ENCODE measurements at places on chromosomes 16 and 17.

- no peak for DNase-seq
These were observed 721 bp upstream of the WFIKKN2 start for GRCh38 chr17:50834429-50835300.

- no peak for DNase-seq
These were observed 174.3 kb downstream of the UTP18 start for GRCh38 chr17:51434434-51435170.

DNA sequence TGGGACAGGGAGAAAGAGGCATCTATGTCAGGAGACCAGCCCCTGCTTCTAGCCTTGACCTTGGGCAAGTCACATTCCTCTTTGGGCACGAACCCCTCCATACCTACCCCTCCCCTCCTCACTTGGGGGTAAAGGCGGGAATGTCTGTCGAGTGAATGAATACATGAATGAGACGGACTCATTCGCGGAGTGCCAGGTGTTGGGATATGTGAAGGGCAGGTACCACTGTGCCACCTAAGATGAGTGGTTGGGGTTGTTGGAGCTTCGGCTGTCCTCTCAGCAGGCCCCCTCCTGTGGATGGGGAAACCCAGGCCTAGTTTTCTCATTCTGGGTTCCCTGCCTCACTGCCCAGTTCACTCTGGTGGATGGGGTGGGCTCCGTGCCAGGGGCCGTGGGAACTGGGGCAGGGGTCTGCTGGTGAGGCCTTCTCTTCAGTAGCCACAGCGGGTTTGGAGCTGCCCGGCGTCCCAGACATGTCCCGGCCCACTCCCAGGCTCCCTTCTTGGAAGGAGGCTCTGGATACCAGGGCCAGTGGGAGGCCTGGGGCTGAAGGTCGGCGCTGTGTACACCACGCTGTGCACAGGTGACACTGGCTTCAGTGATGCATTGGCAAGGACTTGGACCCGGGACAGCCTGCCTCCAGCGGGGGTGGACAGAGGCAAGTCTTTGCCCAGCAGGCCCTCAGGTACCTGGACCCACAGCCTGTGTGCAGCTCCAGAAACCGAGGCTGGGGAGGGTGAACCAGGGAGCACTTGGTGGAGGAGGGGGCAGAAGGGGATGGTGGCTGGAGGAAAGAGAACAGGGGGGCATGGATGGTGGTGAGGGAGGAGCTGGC, 5.6 kb downstream of the GLIS2 start:
- DNase-seq = no peak

GRCh38 chr17:49255125-49255524, 24.5 kb upstream of the PHOSPHO1 start:
- DNase-seq = no peak

DNA sequence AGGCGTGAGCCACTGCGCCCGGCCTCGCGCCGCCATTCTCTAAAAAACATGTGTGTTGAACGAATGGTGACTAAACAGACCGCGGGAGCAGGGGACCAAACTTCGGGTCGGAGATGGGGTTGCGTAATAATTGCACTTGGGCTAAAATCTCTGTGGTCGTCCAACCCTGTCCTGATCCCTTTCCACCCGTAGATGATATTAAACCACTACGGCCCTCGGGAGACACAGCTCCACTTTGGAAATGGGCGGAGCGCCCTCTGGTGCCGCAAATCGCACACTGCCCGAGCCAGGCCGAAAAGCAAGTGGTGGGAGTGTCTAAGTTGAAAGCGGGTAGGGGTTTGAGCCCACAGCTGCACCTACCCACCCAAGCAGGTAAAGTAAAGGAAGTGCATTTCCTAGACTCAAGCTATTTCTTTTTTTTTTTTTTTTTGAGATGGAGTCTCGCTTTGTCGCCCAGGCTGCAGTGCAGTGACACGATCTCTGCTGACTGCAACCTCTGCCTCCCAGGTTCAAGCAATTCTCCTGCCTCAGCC, 17.0 kb downstream of the CAVIN1 start:
- peak; percentile 88 for DNase-seq

DNA sequence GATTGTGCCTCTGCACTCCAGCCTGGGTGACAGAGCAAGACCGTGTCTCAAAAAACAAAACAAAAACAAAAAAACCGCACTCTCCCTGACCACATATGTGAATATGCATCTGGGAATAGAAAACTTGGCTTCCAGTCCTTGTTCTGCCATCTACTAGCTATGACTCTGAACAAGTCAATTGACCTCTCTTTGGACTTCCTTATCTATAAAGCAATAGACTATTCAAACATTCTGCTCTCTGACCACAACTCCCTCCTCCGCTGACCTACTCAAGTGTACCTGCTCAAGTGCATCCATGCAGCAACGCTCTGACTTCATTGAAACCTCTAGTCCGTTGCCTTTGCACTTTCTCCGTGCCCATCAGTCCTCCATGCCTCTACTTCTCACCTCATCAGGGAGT, 52.6 kb upstream of the KDM6B start:
- DNase-seq = no peak

DNA sequence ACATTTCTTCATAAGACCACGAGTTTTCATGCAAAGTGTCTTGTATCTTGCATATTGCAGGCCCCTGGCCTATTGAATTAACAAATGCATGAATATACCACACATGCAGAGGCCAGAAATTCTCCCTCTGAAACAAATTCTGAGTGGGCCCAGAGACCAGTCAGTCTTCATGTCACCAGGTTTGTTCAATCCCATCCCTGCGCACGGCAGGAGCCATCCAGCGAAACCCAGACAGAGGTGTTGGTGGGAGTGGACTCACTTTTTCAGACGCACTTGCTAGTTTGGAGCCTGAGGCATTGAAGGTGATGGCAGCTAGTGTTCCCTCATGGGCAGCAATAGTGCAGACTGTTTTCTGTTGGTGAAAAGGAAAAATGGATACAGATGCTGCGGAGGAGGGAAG, 21.9 kb downstream of the WIPI1 start:
- DNase-seq = no peak

- no peak for DNase-seq
These were observed 577 bp downstream of the ZNF646 start for GRCh38 chr16:31074814-31075183.

DNA sequence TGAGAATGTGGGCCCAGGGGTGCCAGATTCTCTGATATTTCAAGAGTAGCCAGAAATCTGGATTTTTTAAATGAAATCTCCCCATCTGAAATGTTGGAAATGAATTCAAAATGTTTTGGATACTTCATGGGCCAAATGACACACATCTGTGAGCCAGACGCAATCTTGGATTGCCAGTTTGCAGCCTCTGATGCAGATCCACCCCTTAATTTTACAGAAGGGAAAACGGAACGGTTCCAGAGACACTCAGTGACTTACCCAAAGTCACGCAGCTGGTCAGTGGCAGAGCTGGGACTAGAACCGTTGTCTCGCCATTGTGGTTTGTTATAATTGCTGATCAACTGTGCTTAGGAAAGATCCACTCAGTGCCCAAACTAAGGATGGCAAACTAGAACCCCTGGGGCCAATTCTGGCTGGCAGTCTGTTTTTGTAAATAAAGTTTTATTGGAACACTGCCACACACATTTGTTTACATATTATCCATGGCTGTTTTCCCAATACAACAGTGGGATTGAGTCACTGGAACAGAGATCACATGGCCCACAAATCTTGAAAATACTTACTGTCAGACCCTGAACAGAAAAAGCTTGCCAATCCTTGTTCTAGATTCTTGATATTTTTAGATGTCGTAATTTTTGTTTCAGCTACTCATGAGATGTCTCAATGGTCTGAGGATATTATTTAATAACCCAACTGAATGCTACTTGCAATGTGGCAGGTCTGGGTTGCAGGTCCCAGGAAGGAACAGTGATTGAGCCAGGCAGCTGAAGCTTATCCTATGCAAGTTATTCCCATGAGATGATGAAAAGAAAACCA, 143.8 kb downstream of the AXIN2 start:
- DNase-seq = no peak

- DNase-seq = no peak
These were observed 151.8 kb downstream of the IRF8 start for GRCh38 chr16:86050591-86051367.

DNA sequence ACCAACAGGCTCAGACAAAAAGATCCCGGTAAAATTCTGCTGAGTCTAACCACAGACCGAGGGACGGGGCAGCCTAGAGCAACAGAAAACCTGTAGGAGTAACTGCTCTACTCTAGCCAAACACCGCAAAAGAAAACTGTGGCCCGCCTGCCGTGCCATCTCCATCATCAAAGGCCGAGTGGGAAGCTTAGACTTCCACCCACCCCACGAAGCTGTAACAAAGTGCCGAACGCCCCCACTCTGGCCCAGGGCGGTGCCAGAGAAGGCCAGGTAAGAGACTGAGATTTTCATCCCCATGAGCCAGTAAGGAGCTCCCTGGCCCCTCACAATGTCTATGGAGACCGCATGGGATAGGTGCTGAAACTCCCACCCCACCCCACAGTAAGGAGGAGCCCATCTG, 231.9 kb upstream of the COX10 start:
- DNase-seq = no peak

DNA sequence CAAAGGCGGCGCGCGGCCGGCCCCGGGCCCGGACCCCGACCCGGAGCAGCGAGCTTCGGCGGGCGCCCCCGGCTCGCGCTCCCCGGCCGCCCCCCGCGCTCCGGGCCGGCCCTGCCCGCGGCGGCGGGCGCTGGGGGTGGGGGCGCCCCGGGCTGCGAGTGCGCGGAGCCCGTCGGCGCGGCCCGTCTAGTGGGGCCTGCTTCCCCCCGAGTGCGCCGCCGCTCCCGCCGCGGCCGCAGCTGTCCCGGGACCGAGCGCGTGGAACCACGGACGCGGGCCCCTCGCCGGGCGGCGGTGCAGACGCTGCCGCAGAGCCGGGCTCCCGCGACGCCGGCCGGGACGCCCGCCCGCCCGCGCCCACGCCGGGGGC, 308 bp downstream of the ADCY9 start:
- DNase-seq = no peak

DNA sequence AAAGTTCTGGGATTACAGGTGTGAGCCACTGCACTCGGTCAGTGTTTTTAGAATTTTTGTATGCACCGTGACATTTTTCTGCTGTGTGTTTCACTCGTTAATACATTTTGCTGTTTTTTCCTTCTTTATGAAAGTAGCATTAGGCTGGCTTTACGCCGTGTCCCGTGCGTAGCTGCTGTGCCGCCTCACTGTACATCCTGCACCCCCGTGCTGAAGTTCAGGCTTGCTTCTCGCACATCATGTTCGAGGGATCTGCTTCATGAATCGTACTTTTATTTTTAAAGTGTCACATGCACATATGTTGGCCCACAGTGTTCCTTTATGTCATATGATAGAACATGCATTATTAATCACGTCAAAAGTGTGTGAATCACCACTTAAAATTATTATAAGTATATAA, 84.4 kb upstream of the ZNF750 start:
- no peak for DNase-seq

DNA sequence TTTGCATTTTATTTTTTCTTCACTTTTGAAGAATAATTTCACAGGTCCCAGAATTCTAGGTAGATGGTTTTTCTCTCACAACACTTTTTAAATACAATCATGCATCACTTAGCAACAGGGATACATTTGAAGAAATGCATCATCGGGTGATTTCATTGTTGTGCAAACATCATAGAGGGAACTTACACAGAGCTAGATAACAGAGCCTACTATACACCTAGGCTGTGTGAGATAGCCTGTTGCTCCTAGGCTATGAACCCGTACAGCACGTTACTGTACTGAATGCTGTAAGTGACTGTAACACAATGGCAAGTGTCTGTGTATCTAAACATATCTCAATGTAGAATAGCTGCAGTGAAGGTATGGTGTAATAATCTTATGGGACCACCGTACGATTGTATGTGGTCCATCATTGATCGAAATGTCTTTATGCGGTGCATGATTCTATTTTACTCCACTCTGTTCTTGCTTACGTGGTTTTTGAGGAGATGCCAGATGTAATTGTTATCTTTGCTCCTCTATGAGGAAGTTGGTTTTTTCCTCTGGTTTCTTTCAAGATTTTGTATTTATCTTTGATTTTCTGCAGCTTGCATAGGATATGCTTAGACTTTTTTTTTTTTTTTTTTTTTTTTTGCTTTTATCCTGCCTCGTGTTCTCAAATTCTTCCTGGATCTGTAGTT, 35.5 kb upstream of the TMEM92 start:
- no peak for DNase-seq

DNA sequence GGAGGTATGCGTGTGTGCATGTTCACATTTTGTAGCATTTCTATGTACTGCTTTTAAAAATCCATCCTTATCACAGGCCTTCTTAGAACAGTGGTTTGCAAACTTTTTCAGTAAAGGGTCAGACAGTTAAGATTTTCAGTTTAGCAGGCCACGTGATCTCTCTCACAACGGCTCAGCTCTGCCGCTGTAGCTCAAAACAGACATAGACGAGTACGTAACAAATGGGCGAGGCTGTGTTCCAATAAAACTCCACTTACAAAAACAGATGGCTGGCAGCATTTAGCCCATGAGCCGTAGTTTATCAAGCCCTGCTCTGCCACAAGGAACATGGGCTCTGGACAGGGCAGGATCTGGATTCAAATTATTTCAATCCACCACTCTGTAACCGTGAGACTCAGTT, 141.8 kb downstream of the XYLT1 start:
- DNase-seq = peak; percentile 55

GRCh38 chr16:87697792-87698191, 68.0 kb downstream of the KLHDC4 start:
- DNase-seq = no peak

GRCh38 chr17:728911-729310, 3.5 kb upstream of the TLCD3A start:
- no peak for DNase-seq

DNA sequence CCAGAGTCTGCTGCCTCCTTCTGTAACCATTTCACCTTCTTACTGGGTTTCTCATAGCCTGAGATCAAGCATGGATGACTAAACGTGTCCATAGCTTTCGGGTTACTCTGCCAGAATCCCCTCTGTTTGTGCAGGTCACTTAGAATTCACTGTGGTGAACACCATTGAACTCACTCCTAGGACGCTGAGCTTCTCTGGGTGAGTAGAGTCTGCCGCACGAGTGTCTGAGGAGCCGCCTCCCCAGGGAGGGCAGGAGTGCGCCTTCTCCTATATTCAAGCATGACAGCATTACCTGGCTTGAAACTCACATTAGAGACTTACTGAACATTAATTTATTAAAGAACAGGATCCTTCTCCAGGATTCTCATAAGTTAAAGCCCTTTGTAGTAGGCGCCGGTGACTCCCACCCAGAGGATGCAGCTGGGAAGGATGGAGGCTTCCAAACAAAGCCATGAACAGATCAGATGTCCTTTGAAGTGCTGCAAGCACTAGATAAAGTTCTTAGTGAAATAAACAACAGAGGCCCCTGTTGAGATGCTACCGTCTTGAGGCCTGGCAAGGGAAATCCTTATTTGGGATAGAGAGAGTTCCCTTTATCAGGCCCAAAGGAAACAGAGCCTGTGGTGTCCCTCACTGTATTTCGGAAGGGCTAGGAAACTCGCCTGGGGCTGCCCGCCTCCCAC, 144.6 kb upstream of the PLCG2 start:
- DNase-seq = no peak

DNA sequence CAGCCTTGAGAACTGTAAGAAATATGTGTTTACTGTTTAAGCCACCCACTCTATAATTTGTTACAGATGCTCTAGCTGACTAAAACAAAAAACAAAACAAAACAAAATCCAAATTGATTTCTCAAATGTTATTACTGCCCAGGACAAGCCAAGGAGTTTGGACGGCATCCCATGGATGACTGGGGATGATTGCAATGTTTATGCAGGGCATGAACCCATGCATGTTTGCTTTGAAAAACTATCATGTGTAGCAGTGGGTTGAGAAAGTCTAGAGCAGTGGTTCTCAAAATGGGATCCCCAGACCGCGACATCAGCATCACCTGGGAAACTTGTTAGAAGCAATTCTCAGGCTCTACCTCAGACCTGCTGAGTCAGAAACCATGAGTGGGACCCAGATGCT, 223.2 kb upstream of the PSMD7 start:
- no peak for DNase-seq
